ENCODE measurements at places on chromosomes 4 and X.
A peak's percentile ranks its signal among the peaks of the same experiment; 100 is the strongest.

GRCh38 chr4:183823434-183823833 lies 81.7 kb upstream of the STOX2 start:
- peak; percentile 75 for DNase-seq

DNA sequence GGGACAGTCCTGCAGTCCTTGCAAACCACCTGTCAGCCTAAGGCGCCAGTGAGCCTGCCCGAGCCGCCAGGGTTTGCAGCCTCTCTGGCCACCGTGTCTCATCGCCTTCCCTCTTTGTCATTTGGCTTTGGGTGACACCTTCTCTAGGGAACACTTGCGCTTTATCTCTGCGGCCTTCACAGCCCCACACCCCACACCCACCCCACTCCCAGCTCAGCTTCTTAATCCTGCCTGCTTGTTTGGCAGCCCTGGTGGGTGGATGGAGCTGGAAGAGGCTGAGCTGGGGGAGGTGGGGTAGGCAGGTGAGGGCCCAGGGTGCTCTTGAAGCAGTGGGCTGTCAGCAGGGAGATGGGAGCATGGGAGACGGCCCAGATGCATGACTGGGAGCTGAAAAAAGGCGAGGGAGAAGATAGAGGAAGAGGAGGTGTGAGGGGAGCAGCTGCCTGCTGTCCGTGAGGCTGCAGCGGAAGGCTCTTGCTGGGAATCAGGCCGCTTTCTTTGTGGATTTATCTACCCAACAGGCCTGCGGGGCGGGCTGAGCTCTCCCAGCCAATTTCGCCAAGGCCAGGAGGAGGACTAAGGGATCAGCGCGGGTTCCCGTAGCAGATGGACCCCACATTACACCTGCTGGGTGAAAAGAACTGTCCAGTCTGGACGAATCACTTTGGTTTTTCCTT lies 97.5 kb upstream of the STOX2 start:
- no peak for DNase-seq

GRCh38 chr4:27088491-27088890 lies 227.8 kb downstream of the STIM2 start:
- DNase-seq = no peak

DNA sequence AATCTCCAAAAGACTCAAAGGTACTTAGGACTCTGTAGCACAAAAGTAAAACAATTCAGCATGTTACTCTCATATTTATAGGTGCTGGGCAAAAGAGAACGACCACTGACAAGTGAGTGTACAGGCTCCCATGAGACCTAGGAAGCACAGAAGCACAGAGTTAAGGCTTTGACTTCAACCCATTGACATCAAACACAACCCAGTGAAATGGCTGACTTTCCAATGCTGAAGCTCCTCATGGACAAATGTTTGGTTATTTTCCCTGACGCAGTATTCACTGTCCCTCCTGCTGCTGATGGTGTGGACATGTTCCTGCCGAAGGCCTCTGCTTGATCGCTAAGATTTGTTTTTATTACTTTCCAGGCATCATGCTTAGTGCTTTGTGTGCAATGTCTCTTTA lies 148.7 kb downstream of the TSPAN5 start:
- DNase-seq = no peak

GRCh38 chrX:13898603-13899002 lies 81.7 kb upstream of the GPM6B start:
- DNase-seq = no peak

DNA sequence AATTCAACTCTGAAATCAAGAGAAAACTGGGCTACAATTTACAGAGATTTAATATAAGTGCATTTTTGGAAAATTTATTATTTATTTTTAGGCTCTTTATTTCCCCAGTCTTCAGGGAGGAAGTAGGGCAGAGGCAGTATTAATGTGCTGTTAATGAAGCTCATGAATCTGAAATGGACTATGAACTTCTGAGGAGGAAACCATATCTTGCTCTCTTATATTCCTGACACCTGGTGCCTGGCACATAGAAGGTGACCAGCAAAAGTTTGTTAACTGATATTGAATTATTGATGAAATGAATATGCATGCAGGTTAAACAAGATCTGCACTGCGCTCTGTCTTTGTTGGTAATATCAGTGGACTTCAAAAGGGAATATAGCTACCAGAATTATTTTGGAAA lies 55.1 kb downstream of the UGT8 start:
- no peak for DNase-seq

DNA sequence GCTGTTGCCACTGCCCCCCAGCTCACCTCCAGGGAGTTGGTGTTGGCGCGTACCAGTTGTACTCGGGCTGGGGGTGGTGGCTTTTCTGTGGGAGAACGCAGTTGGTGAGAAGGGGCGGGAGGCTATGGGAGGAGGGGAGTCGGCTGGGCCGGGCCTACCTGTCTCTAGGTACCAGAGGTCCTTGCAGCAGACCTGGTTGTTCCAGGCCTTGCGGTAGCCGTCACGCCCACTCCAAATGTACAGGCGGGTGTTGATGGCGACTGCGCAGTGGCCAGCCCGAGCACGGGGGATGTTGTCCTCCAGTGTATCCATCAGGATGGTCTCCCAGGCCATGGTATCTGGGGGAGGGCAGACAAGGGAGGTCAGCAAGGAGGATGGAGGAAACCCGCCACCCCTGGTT lies 11.5 kb downstream of the HCFC1 start:
- DNase-seq = no peak

Data from AG10803 (cell line).